ENCODE measurements at places on chromosomes 5 and 9.

DNA sequence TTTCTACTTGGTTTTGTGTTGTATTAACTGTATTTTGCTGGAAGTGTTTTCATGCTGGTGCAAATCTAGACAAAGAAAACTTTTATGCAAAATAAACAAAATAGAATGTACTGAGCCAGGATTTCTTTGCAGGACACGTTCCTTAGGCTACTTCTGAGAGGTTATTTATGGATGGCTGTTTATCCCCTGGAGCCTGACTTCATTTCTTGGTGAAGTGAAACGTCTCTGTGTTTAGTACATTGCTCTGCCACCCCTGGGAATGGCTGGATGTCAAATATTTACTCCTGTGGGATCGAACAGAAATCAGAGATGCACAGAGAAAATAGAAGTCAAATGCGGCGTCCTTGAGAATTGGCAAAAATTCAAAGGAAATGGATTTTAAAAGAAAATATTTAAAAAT is 327.1 kb upstream of the MPDZ start:
- no peak for DNase-seq

DNA sequence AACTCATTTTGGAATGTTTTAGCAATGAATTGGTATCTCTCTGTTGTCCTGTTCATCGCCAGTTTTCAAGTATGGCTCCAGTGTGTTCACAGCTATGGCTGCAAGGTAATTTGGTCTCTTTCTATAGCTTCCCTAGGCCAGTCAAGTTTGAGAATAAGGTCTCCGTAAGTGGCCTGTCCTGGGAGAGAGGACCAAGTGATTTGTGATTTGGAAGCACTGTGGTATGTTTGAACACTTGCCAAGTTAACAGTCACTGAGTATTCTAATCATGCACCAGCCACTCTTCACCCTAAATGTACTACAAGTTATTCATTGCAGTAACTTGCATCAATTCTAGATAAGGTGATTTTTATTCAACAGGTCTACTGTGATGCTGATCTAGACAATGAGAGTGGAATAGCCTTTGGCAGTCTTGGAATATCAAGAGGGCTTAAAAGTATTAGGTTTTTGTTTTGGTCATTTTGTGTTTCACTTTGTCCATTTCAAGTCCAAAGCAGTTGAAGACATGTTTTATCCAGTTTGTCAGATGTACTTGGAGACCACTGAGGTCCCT is 41.1 kb downstream of the G3BP1 start:
- peak; percentile 11 for DNase-seq

GRCh38 chr5:139821806-139822552 is 26.4 kb downstream of the PSD2 start:
- no peak for DNase-seq

DNA sequence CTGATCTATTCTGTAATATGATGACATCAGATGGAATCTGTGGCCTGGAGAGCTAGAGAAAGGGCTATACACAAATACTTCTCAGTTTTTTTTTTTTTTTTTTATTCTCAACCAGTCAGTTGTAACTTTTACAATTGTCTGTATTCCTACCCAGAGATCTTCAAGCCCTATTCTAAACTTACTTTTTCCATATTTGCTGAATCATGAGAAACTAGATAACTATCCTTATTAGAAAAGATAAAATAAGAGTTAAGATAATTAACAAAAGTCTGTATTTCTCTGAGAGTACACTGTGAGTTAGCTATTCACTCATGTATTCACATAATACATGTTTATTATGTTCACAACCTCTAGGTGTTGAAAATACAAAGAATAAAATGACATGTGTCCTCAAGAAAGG is 1575.9 kb downstream of the EFNA5 start:
- DNase-seq: no peak

DNA sequence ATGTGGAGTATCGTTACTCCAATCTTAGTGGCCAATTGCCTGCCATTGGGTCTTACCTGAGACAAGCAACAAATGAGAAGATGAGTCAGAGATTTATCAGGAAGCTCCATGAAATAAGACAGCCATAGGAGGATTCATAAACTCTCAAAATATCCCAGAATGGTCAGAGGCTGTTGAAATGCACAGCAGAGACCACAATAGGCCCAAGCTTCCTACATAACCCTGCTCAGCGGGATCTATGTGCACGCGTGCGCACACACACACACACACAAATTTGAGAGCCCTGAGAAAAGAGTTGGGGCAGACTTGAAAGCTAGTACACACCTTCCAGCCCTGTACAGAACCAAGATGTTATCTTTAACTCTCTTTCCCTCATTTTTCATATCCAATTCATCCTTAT is 9.8 kb downstream of the UIMC1 start:
- DNase-seq: no peak
